NCI-H2171 treated with DMSO at 0.1 percent for 48 hours (cell line): ENCODE measurements at places on chromosomes 6 and 20.

DNA sequence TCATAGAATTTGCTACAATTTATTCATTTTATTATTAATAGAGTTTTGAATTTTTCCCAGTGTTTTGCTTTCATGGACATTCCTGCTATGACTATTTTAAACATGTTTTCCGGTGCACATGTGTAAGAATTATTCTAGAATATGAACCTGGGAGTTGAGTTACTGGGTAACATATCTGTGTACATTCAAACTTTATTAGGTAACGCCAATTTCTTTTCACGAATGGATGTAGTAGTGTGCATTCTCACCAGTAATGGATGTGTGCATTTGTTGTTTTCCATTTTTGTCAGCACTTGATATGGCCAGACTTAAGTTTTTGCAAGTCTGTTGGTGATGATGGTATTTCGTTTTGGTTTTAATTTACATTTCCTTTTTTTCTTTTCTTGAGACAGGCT lies 118.8 kb downstream of the CDKAL1 start:
- DNase-seq, result no peak

DNA sequence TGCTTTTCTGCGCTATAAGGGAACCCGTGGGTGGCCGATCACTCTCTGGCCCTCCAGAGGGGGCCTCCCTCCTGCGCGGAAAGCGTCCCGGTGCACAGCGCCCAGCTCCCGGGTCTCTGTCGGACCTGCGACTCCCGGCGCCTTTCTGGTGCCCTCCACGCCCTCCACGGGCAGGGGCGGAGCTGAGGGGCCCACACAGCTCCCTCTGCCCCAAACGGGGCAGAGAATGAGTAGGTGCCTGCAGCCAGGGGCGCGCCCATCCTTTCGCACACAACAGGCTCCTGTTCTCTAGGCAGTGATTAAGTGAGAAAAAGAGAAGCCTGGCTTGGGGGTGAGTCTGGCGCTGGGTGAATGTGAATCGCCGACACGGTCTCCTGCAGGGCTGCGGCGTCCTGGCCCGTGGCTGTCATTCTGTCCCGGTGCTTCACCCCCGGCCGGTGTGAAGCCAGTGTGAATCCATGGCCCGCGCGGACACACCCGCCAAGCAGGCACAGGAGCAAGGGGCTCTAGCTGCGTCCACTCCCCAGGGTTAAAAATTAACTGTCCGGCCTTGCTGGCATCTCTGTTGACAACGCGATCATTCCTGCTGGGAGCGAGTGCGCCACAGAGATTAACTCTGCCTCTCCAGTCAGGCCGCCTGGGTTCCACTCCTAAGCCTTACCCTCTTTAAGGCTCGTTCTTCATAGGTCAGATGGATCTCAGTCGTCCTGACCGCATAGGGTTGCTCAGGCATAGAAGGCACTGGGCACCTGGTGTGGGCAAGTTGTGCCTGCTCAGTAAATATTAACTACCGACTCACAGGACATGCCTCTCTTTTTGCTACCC lies 88.8 kb downstream of the PCSK2 start:
- DNase-seq, result no peak

GRCh38 chr6:15936503-15936902 lies 192.4 kb upstream of the MYLIP start:
- DNase-seq, result no peak

GRCh38 chr6:148704400-148705246 lies 42.2 kb upstream of the UST start:
- no peak for DNase-seq

DNA sequence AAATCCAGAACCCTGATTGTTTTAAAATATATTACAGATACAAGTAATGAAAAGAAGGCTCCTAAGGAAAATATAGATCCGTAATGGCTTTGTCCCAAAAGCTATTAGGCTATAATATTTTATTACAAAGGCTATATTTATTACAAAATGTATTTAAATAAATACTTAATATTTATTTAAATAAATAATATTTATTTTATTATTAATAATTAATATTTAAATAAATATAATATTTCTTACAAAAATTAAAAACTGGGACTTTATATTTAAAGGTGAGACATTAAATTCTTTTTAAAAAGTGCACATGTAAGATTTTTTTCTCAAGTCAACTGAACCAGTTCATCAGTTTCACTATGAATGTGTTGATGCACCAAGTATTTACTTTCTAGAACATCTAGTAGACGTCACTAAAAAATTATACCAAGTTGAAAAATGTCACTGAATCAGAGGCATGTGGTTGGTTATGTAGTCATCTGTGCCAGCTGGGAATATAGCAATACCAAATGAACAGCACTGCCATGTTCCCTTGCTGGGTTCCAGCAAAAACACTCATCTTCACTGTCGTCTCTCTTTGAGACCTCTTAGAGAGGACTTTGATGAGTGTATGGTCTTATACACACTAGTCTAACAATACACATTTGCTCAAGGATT lies 278.9 kb downstream of the ESR1 start:
- no peak for DNase-seq

DNA sequence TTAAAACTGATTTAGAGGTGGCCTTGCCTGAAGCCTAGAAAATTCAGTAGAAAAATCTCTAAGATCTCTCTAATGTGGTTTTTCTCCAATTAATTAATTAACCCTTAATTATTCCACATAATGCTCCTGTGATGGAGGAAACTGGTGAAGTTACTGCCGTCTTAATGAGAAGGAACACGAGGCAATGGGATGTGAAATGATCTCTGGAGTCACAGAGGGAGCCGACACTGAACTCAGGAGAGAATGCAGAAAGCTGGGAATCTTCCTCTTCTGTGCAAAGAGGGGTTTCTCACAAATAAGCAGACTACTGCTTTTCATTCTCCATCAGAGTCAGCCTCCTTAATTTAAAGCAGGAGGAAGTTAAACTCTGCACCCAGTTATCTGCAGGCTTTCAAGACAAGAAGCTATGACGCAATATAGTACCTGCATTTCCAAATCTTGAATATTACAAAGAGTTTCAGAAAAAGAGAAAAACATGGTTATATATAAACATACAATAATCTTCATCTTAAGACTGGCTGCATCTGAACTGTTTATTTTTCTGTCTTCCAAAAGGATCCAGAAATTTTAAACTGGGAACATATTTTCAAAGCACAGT lies 18.1 kb upstream of the SNRPB2 start:
- DNase-seq, result no peak

GRCh38 chr20:33916768-33917167 lies 76.9 kb upstream of the RALY start:
- DNase-seq, result no peak
